ENCODE measurements at places on chromosomes 4 and X.

- no peak for DNase-seq
Observed at GRCh38 chr4:107220976-107221375, 184.9 kb upstream of the DKK2 start.

DNA sequence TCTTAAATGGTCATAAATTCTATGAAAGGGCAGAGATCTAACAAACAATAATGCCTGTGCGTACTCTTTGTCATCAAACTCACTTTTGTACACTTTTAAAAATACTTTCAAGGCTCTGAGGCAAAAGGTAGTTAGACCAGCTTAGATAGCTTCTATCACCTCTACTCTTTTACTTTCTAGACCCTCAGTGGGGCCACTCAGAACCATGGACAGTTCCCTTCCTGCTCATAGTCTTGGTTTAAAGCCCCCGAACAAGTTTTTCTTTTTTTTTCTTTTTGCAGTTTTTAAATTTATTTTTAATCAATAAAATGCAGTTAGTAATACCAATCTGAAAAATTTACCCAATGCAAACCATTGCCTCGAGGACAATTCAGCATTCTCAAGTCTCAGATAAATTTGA, 460.5 kb upstream of the CNKSR2 start:
- DNase-seq, result no peak

GRCh38 chr4:83563998-83564397, 28.1 kb downstream of the GPAT3 start:
- no peak for DNase-seq

- DNase-seq, result no peak
Observed at GRCh38 chr4:72448231-72448630, 120.8 kb downstream of the ADAMTS3 start.

GRCh38 chr4:71163317-71163716, 169.9 kb downstream of the DCK start:
- DNase-seq, result no peak

DNA sequence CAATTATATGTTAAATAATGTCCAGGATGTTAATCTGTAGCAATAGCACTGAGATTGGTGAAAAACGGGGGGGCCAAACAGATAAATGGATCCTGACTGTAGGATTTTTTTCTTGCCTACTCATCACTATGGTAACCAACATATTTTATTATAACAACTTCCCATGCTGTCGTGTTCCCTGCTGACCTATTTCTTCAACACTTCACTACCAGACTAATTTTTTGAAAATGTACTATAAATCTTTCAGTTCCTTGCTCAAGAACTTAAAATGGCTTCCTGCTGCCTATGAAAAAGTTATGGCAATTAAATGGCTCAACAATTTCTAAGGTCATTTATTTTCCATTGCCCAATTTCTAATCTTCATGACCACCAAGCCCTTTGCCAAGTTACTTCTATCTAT, 38.9 kb upstream of the CFAP47 start:
- no peak for DNase-seq

DNA sequence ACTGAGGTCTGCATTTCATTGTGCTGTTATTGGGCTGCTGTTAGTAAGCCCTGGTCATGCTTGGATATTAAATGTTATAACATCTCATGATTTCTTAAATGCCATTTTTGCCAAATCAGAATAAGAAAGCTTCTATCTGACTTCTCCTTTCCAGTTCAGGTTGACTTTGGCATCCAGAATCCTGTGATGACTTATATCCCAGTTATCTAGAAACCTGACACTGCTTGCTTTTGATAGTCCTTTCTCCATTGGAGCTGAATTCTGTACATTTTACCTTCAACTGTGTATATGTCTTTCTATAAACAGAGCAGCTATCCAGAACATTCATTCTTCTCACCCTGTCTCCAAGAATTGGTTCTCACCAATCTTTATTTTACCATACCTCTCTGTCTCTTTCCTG, 257.7 kb upstream of the GNPDA2 start:
- DNase-seq, result no peak

GRCh38 chr4:24646798-24647460, 62.6 kb upstream of the DHX15 start:
- no peak for DNase-seq

- DNase-seq, result no peak
Observed at GRCh38 chr4:100106982-100107381, 83.3 kb downstream of the DDIT4L start.

DNA sequence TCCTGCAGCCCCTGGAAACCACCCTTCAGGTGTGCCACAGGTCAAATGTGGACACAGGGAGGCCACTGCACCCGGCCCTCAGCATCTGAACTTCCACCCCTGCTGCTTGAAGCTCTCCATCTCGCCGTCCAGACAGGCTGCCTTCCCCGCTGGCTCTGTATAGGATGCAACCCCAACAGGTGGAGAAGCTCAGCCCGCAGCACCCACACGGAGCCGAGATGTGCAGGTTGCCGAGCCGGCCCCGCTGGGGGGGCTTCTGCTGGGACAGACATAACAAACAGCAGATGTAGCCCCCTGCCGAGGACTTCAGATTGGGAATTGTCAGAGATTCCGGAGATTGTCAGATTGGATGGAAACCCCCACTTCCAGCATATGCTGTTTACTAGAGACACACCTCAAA, 20.5 kb downstream of the TMEM187 start:
- DNase-seq, result no peak

GRCh38 chrX:19344661-19345060, 934 bp downstream of the PDHA1 start:
- no peak for DNase-seq

- DNase-seq, result no peak
Observed at GRCh38 chrX:69024161-69024736, 141.0 kb downstream of the PJA1 start.

DNA sequence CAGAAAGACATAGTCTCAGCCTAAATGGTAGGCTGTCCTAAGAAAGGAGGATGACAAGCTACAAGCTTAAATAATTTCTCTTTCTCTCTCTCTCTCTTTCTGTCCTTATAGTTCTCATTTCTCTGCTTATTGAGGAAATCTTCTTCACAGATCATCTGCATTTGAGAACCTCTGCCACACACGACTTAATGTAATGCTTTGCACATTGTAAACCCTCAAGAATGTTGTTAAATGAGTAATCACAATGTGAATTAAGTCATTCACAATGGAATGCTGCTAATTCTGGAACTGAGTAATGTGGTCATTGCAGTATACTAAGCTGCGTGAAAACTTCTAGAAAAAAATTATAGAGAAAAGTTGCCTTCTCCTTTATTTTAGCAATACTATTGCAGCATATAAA, 508.9 kb upstream of the FTHL17 start:
- DNase-seq, result no peak

DNA sequence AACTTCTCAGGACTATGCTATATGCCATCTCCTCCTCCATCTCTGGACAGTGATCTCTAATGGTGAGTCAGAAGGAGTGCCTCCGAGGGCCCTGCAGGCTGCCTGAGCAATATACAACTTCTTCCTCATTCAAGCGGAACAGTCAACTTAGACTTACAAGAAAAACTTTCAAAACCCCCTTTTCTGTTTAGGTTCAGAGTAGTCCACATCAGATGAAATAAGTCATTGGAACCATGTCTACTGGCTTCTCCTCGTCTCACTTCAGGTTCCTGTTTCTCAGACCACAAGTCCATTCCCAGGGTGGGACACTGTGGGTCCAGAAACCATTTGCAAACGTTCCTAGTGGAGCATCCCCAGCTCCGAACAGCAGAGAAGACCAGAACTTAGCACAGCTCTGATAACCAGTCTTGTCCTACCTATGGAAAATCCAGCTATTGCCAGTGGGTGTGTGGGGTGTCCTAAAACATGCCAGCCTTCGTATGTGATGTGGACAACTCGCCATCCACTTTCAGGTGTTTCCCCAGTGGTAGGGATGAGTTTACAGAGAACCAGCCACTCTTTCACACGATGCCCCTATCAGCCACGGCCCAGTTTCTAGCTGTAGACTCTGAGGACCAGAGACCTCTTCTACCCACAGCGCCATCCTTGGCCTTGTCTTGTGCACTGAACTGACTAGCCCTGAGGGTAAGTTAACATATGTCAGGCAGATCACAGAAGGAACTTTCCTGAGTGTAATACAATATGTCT, 32.7 kb upstream of the NKRF start:
- no peak for DNase-seq

DNA sequence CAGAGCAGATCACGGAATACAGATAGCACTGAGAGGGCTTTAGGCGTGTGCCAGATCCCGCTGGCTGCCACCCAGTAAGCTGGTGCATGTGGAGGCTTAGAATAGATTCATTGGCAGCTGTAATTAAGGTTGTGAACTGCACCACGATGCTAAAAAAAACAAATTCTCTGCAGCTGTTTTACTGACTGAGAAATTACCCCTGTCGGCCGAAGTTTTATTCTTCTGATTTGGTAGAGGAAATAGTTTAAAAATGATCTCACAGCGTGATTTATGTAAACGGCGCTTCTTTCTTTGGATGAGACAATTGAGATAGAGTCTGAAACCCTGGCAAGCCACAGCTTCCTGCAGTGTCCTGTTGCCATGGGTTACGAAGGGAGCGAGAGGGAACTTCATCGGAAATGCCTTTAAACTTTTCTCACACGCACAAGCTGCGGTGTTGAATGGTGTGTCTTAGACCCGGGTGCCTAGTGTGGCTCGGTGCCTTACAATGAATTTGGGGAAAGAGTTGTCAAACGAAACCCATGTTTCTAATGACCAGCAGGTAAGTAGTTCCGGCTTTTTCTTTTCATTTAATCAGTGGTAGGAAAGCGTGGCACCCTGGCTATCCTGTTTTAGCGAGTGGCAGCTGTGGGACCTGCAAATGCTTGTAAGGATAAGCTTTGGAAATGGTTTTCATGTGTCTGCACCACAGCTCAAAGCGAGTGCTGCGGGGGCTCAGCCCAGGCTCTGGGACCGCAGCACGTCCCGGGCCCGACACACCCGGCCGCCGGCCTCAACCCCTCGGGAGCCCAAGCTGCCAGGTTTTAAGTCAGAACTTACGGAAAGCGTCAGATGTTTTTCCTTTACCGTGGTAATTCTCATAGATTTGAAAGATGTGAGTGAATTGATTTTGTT, 71.7 kb upstream of the HGFAC start:
- DNase-seq, result no peak

DNA sequence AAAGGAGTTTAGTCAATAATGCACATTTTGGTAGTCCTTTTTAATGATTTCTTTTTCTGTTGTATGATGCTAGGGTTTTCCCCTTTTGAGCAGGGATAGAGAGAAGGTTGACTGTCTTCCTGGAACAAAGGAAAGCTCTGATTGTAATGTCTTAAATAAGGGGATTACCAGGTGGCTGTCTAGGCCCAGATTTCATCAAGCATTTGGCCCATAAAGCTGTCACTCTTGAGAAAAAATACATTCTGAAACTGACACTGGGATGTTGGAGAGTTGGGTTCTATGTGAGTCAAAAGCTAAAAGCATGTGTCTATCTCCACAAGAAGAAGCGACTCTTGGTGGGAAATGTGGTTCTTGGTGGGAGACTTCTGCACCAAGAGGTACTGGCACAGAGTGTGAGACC, 26.4 kb downstream of the KIAA1210 start:
- no peak for DNase-seq

GRCh38 chr4:8836664-8837171, 34.9 kb downstream of the HMX1 start:
- no peak for DNase-seq

DNA sequence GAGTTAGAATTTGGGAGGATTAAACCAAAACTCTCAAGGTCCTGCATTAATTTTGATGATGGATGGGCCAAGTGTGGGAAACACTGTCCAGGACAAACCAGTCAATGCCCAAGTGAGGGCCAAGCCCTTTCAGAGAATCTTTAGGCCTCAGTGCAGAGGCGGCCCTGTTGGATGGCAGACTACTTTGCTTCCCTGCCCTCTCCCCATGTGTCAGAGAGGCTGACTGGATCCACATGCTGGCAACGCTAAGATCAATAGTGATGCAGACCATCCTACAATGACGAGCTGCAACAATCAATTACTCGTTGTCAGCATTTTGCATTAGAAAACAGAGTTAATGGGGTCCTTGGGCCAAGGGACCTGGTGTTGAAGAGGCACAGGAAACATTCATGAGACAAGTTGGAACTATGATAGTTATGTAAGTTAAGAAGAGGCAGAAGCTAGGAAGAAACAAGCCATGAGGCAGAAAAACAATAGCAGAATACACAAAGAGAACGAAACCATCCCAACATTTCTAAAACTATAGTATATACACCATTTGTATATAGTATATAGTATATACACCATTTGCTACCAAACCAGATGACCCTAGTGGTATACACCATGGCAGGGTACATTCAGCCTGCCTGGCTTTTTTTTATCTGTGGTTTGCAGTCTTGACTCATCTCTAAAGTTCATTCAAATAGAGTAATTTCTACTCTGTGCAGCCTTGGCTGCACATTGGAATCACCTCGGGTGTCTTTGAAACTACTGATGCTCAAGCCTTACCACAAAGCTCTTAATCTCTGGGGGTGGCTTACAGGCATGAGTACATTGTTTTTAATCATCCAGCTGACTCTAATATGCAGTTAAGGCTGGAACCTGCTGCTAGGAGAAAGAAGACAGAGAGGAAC, 147.7 kb upstream of the GYPA start:
- no peak for DNase-seq

DNA sequence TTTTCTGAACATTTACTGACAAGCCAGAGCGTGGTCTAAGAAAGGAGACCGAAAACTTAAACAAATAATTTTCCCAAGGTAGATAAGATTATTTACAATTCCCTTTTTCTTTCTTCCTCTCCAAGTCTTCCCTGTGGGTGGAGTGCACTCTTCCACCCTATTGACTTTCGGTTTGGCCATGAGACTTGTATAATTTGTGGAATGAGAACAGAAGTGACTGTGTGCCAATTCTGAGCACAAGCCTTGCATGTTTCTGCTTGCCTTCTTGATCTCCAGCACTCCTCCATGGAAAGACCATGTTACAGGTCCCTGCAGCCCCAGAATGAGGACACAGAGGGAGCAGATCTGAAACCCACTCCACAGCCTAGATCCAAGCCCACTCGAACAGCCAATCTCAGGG, 150.0 kb upstream of the HPGD start:
- no peak for DNase-seq

DNA sequence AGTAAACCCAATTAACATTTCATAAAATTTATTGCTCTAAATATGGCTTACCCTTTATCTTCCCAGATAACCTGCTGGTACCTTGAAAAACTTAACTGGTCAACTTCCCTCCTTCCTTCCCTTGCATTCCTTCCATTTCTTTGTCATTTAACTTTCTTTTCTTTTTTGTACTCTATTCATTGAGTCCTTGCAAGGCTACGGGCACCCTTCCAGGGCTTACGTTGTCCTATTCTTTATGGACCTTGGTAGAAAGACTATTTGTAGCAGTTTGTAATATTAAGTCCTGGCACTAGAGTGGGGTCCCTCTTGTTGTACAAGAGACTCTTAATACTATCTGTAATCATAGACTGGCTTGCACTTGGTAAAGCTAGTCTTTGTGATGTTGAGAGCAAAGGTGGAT, 8.0 kb upstream of the GATB start:
- no peak for DNase-seq

GRCh38 chr4:136922066-136922465, 610.2 kb downstream of the PCDH18 start:
- DNase-seq, result no peak

- no peak for DNase-seq
Observed at GRCh38 chr4:101942891-101943290, 152.4 kb downstream of the BANK1 start.

- no peak for DNase-seq
Observed at GRCh38 chr4:1760521-1761071, 32.5 kb upstream of the FGFR3 start.

- DNase-seq, result no peak
Observed at GRCh38 chrX:69469975-69470374, 34.2 kb upstream of the NALF2 start.

GRCh38 chrX:50691820-50692219, 122.2 kb downstream of the SHROOM4 start:
- DNase-seq, result peak; percentile 22

- DNase-seq, result no peak
Observed at GRCh38 chrX:112577146-112577545, 102.6 kb downstream of the LHFPL1 start.
